Endothelial cell of umbilical vein (primary cell): ENCODE measurements at places on chromosomes 5 and 9. TPM values are rescaled to one million over a fixed set of nuclear protein-coding genes. Genes with fewer than 3 reads are reported as not detected.

DNA sequence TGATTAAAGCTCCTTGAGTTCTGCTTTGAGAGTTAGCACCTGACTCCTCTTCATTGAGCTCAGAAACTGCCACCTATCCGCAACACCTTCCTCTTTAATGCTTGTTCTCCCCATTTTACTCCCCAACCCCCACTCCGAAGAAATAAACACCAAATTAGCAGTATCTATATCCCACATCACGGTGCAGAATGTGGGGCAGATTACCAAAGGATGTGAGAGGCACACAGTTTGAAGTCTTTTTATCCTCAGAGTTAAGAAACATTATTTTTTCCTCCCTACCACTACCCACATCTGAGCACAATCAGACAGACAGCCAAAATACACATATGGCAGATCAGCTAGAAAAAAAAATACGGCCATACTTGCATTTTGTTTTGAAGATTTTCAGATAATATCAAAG, 26.1 kb upstream of the IL7R start:
- DNase-seq: no peak

GRCh38 chr9:106111039-106111730, 416.8 kb downstream of the TMEM38B start:
- no peak for DNase-seq

- DNase-seq: no peak
These were observed 16.3 kb downstream of the GALNT12 start for GRCh38 chr9:98823666-98824334.

The CDX1 gene
- polyA plus RNA-seq: not detected in 2 replicates

GRCh38 chr5:115349001-115349817, 52.8 kb upstream of the CCDC112 start:
- peak; percentile 86 for DNase-seq

- DNase-seq: no peak
These were observed 280.1 kb downstream of the HSPA4 start for GRCh38 chr5:133331941-133332340.

GRCh38 chr5:135657536-135658305, 78.9 kb upstream of the CXCL14 start:
- DNase-seq: no peak

The MYORG gene
- polyA plus RNA-seq: 2.8 TPM in 2 replicates

DNA sequence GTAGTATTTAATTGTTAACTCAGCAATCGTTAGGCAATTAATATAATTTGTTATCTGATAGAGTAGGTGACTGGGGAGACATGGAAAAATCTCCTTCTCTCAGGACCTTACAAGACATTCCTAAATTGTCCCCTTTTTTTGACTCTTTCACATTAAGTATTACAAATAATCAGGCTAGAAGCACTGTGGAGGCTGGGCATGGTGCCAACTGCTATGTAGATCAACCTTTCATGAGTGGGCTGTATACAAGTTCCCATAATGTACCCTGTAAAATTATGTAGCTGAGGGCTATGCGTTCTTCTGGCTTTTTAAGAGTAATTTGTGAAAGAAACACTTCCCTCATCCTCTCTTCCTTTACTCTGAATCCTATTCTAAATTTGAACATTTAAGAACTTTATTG, 140.2 kb downstream of the NFIB start:
- DNase-seq: no peak

The SPINK6 gene
- not detected in 2 replicates for polyA plus RNA-seq

DNA sequence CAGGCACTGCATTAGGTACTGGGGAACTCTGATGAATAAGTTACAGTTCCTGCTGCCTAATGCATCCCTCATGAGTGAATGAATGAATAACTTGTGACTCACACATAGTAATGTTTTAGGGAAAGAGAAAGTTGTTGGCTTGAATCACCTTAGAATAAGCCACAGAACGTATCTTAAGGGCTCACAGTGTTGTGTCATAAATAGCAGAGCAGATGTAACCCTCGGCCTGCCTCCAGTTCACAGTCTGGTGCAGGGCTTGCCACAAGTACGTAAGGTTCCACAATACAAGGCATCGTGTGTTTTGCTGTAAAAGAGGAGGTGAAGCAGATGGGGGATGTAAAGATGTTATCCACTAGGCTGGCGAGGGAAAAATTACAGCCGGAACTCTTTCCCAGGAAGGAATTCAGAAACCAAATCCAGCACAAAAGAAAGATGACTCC, 218.7 kb downstream of the TRPM3 start:
- DNase-seq: peak; percentile 87

GRCh38 chr5:87233143-87233542, 34.5 kb upstream of the RASA1 start:
- no peak for DNase-seq

The OTULINL gene
- polyA plus RNA-seq: 0.03 and 0.08 TPM in 2 replicates

DNA sequence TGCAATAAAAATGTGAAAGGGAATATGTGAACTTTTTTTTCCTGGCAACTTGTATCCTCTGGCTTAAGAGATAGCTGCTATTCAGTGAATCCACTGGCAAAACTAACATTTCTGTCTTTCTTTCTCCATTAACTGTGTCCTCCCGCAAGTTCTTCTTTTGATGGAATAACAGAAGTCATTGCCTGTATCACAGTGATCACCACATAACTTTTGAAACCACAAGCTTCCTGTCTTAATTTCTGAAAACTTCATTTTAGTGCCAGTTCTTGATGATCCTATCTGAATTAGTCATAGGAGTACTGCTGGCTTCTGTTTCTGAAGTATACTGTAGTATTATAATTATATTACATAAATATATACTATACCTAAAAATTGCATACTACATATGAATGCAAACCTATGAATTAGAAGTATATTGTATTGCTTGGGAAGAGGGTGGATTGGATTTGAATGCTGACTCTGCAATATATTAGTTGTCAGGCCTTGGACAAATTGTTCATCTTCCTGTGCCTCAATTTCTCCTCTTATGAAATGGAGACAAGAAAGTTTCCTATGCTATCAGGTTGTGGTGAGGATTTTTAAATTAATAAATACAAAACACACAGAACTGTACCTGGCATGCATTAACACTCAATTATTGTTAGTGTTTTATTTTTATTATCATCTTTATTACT, 441.6 kb downstream of the CETN3 start:
- no peak for DNase-seq

- no peak for DNase-seq
These were observed 29.4 kb upstream of the SPATA31D4 start for GRCh38 chr9:81898851-81899250.

DNA sequence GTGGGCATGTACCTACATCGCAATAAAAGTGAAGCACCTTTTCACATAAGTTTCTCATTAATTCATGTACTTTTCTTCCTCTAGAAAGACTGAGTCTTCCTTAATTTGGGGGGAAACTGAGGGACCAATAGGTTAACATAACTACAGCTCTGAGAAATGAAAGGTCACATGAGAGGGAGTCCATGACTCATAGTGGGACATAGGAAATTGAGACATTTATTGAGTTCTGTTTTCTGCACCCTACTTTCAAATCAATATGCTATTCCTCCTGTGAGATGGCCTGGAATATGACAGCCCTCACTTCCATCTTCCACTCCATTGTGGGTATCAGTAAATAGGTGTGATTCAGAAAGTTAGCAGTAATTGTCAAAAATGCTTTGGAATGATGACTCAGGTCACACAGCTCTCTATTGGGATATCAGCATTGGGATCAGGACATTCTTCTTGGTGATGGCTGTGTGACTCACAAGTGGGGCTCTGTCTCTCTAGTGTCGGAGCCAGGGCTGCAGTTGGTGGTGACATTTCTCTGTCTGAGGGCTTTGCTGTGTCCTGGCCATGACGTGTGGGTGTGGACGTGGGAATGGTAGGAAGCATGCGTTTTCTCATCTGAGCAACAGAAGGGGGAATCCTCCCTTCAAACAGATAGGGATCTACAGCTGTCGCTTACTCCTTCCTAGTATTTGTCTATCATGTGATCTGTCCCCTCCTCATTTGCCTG, 125.0 kb downstream of the TRIO start:
- DNase-seq: peak; percentile 77

The SCGB3A2 gene
- not detected in 2 replicates for polyA plus RNA-seq

- no peak for DNase-seq
These were observed 209.6 kb upstream of the TNC start for GRCh38 chr9:115327436-115328122.

DNA sequence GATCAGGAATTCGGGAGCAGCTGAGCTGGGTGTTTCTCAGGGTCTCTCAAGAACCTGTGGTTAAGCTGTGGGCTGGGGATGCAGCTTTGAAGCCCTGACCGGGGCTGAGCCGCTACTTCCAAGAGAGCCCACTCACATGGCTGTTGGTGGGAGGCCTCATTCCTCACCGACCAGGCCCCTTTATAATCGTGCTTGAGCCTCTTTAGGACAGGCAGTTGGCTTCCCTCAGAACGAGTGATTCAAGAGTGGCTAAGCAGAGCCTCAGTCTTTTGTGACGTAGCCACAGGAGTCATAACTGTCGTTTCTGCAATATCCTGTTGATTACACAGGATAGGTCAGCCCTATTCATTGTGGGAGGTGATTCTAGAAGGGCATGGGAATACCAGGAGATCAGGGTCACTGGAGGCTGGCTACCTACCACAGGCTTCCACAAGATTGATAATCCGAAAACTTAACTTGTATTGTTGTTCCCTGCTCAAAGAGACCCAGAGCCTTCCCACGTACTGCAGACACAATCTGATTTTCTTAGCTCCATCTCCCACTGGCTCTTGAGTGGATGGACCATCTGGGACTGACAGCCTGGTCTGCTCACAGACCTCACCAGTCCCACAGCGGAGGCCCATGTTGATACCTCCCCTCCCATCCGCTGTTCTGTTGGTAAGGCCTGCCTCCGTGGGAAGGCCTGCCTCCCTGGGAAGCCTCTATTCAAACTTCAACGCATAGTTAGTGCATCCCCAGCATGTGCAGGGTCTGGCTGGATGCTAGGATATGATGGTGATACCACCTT, 3.0 kb upstream of the ERGIC1 start:
- DNase-seq: peak; percentile 29

GRCh38 chr5:95664204-95664786, 17.7 kb downstream of the RFESD start:
- peak; percentile 74 for DNase-seq

GRCh38 chr9:104142799-104143549, 48.9 kb downstream of the SMC2 start:
- DNase-seq: no peak

DNA sequence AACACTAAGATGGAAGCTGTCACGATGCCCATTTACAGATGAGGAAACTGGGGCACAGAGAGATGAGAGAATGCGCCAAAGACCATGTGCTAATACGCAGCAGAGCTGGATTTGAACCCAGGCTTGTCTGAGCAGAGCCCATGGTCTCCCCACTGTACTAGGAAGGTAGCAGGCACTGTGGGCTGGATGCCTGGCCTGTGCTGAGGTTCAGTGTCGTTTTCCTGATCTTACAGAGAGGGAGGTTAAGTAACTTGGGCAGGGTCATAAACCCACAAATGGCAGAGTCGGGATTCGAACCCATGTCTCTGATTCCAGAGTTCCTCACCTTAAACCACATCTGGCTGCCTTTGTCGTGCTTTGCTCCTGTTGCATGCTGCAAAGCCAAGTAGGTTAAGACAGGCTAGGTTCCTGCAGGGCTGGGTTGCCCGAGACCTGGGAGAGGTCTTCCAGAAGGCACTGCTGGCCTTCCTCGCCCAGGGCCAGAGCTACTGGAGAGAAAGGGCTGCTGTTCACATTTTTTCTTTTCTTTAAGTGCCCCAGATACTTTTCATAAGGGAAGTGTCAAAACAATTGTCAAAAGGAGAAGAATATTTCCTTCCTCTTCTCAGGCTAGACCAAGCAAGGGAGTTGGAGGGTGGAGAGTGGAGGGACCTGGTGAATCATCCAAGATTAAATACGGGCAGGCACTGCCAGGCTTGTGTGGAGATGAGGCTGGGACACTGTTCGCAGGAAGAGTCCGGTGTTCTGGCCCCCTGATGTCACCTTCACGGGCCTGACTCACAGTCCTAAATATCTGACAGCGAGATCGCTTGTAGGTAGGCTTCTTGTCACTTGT, 3.2 kb downstream of the NEK6 start:
- DNase-seq: peak; percentile 80

DNA sequence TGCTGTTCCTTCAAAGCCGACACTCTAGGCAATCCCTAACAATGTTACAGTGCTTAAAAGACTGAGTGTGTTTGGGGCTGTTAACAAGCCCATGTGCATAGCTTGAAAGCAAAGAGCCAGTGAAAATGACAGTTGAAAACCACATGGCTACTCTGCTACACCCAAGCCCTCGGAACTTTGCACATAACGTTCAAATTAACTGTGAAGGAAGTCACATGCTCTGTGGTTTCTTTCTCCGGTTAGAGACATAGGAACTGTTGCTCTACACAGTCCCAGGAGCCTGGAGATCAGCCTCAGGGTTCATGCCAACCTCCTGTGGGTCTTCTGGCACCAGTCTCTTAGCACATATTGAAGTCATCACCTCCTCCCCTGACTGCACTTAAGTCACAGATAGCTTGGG, 51.1 kb downstream of the C9orf152 start:
- DNase-seq: no peak

The FOXI1 gene
- polyA plus RNA-seq: not detected in 2 replicates

DNA sequence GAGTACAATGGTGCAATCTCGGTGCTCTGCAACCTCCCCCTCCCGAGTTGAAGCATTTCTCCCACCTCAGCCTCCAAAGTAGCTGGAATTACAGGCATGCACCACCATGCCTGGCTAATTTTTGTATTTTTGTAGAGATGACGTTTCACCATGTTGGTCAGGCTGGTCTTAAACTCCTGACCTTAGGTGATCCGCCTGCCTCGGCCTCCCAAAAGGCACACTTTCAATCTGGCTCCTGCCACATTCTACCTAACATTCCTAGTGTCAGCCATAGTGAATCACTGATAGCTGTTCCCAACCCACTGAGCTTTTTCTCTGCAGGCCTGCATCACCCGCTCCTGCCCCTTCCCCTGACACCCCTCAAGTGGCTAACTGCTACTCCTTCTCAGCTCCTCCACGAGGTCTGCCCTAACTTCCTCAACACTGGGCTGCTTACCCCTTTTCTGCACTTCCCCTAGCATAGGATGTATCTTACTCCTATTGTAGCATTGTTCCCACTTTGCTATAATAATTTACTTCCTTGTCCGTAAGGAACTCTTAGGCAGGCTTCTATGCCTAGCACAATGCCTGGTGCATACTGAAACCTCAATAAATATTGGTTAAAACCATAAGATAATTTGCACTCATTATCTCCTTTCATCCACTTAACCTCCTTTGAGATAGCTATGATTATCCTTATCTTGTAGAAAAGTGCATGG, 42.0 kb upstream of the LIFR start:
- no peak for DNase-seq

- DNase-seq: no peak
These were observed 389.1 kb upstream of the WWC1 start for GRCh38 chr5:167902298-167902697.

GRCh38 chr5:110812639-110813038, 73.8 kb downstream of the SLC25A46 start:
- no peak for DNase-seq

DNA sequence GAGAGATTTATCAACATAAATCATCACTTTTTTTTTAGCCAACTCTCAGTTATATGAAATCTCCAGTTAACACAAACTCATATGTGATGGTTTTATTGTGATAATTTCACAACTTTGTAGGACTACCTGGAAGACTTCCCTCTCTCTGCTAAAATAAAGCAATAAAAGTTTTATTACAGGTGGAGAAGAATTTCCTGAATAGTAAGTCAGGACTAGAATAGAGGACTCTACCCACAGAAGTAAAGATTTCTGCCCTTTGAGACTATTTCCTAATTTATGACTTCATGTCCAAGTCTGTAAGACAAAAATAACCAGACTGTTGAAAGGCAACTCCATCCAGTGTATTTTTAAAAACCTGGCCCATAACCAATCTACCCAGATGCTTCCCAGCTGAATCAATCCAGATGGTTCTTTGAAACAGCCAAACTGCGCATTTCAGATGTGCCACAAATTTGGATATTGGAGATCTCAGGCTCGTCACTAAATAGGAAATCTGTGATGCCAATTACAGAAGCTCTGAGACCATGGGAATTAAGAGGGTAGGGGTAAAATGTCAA, 234.0 kb upstream of the NMUR2 start:
- no peak for DNase-seq
